ENCODE measurements at places on chromosomes 5 and 9.

DNA sequence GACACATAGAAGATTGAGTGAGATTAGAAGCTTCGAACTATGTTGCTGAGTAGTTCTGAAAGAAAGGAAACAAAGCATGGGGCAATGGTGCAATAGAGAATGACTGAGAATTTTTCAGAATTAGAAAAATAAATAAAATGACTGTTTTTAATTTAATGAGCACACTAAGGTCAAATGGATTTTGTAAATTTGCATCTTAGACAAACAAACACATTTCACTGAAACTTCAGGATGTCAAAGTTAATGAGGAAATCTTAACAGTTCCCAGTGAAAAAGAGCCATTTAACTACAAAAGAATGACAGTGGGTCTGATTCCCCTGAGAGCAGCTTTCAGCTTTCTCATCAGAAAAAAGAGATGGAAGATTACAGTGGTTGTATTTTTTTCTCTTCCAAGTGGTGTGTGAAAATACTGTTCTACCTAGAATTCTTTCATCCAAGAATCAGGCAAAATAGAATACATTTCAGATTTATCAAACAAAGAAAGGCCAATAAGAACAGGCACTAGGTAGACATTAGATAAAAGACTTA lies 591.9 kb downstream of the SEMA5A start:
- DNase-seq = no peak

- DNase-seq = no peak
Observed at GRCh38 chr5:143472576-143472975, 69.1 kb upstream of the NR3C1 start.

DNA sequence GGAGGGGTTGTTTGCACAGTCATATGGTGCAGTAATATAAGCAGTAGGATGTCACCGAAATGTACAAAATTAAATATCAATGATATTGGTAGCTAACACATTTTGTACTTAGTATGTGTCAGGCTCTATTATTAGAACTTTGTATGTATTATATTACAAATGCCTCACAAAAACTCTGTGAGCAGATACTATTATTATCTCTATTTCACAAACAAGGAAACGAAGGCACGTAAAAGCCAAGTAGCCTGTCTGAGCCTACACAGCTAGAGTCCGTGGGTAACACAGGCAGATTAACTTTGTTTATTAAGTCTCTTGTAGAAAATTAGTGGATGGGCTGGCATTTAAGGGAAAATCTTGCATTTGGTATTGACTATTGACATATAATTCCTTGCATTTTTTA lies 284.3 kb upstream of the DAB2 start:
- no peak for DNase-seq

DNA sequence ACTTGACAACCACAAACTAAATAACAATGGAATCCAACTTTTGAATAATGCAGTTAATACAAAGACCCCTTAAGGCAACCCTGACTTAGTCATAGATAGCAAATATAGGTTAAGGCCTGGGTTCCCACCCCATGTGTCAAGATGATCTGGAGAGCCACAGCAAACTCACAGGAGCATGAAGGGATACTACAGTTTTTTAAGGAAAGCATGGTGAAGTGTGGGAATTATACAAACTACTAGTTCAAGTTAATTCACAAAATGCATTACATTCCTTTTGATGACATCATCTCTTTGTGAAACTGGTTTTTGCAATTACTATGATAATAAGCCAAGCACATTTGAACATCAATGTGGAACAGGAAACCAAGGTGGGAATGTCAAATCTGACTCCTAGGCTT lies 50.6 kb downstream of the LHFPL2 start:
- no peak for DNase-seq

- no peak for DNase-seq
Observed at GRCh38 chr9:74036549-74037231, 460.4 kb upstream of the RORB start.

DNA sequence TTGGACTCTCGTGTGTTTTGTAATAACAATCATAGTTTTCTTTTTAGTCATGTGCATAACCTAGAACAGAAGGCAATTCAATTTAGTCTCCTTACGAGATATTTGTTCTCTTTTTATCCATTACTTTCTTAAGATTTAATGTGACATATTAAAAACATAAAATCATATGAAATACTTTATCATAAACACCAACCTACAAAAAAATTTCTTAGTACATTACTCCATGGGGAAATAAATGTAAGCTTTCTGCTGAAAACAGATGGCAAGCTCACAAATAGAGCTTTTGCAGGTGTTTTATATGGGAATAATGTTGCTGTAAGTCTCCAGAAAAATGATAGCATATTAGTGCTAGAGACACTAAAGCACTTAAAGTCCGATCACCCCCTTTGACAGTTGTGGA lies 1035.2 kb upstream of the ARRDC3 start:
- DNase-seq = no peak

DNA sequence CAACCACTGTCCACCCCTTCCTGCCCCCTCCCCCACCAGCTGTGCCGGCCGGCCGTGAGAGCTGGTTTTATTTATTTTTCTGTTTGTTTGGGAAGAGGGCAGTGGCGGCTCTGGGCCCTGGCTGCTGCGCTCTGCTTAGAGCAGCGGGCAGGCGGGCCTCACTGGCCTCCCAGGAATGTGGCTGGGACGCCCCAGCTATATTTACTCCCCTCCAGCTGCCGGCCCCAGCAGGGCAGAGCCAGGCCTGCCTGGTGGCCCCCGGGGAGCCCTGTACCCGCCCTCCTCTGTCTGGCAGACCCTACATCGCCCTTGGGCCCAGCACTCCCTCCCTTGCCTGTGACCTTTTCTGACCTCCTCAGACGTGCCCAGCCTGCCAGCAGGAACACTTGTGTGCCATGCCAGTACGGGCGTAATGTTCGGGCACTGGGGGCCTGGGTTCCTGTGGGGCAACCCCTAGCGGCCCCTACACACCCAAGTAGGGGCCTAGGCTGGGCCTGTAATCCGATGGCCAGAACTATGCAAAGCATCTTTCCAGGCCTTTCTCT lies 7.7 kb downstream of the CXXC5 start:
- no peak for DNase-seq

- no peak for DNase-seq
Observed at GRCh38 chr5:154849791-154850201, 607 bp downstream of the FAXDC2 start.

DNA sequence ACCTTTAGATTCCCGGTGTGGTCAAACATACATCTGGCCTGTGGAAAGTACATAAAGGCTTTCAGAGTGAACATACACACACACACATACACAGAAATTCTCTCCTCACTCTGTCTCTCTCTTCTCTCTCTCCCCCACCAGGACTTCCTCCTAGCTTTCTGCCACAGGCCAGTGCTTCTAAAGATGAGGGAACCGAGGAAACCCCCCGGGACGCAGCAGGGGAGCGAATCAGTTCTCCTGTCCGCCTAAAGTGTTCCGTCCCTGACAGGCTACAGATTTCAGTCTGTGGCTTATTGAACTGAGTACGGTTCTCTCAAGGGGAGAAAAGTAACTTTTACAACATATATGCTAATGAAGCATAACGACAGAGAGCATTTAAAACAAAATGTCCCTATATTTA lies 75.8 kb downstream of the MED27 start:
- no peak for DNase-seq

DNA sequence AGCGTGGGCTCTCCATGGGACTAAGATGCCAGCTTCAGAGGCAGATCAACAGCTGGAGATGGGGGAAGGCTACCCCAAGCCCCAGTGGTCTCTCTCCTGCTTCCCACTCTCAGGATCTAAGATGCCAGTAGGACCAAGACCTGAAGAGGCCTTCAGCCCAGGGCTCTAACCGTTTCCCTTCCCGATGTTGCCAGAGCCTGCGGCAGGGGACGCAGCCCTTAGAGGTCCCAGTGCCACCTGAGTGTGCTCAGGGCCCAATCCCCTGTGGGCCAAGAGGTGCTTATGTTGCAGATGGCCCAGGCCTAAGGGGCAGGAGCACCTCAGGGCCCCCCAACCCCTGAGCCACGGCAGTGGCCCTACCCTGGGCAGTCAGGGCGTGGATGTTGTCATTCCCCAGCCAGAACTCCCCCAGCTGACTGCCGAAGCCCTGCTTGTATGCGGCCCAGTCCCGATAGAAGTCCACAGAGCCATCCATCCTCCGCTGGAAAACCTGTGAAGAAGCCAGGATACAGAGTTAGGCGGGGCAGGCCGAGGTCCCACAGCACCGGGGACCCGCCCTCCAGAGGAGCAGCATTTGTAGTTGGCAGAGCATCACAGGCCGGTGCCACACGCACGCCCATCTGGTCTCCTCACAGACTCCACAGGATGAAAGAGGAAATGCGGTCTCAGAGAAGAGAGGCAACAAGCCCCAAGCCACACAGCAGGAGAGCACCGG lies 5.4 kb downstream of the FCN1 start:
- DNase-seq = no peak

DNA sequence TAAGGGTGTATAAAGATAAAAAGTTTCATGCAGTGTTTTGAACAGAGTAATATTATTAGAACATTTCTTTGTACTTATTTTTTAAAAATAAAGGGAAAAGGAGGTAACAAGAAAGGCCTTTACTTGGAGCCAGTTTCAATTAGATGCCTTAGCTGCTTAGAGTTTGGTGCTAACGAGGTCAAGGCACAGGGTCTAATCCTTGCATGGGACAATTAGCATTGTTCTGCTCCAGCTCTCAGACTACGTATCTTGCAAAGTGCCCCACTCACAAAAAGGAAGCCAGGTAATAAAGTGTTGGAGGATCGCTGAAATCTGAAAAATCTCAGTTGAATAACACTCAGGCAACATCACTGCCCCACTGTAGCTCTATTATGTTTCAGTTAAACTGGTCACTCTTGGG lies 2011.3 kb downstream of the EFNA5 start:
- DNase-seq = no peak

DNA sequence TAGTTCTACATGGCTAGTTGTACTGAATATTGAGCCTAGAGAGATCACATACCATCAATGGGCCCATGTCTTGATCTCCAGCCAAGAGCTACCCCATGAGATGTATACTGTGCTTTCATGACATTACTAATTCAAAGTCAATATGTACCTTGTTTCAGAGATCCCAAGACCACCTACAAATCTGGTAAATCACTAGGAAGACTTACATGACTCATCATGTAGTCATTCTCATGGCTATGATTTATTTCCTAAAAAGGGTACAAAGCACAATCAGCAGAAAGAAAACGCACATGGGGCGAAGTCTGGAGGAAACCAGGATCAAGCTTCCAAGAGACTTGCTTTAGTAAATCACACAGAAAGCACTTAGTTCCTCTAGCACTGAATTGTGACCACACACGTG lies 103.0 kb downstream of the PCSK5 start:
- no peak for DNase-seq

GRCh38 chr9:73916016-73916673 lies 581.0 kb upstream of the RORB start:
- no peak for DNase-seq

GRCh38 chr9:114177423-114178064 lies 22.2 kb downstream of the COL27A1 start:
- DNase-seq = no peak

DNA sequence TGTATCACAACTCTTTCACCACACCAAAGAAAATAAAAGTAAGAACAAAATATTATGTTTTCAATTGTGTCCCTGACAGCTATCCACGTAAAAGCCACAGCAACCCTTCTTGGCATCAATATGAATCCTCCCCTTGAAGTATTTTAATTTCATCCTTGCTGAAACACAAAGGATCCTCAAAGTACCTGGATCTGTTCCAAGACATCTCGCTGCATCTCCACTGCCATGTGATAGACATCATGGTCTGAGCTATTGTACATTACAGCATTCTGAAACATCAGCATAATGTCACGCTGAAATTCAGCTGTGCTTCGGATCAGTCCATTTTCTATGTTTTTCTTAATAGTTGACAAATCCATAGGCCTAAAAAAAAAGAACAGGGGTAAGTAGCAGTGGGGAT lies 17.7 kb downstream of the BRD8 start:
- DNase-seq = no peak

GRCh38 chr5:124504081-124504916 lies 242.1 kb downstream of the ZNF608 start:
- DNase-seq = no peak

DNA sequence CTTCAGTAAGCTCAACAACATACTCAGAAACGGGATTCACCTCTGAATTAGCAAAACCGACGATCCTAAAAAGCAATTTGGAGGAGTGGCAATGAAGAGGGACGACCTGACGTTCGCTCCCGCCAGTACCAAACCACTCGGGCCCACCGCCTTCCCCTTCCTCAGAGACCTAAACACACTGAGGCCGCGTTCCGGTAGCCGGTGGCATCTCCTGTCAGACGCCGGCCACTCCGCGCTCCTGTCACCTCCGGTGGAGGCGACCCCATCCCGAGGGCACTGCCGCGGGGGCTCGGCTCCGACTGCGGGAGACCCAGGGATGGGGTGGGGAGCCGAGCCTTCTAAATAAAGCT lies 617 bp downstream of the PPP6C start:
- DNase-seq = no peak

- DNase-seq = no peak
Observed at GRCh38 chr5:158621391-158621790, 478.3 kb downstream of the EBF1 start.

GRCh38 chr9:35769763-35770162 lies 15.7 kb upstream of the MSMP start:
- DNase-seq = no peak

DNA sequence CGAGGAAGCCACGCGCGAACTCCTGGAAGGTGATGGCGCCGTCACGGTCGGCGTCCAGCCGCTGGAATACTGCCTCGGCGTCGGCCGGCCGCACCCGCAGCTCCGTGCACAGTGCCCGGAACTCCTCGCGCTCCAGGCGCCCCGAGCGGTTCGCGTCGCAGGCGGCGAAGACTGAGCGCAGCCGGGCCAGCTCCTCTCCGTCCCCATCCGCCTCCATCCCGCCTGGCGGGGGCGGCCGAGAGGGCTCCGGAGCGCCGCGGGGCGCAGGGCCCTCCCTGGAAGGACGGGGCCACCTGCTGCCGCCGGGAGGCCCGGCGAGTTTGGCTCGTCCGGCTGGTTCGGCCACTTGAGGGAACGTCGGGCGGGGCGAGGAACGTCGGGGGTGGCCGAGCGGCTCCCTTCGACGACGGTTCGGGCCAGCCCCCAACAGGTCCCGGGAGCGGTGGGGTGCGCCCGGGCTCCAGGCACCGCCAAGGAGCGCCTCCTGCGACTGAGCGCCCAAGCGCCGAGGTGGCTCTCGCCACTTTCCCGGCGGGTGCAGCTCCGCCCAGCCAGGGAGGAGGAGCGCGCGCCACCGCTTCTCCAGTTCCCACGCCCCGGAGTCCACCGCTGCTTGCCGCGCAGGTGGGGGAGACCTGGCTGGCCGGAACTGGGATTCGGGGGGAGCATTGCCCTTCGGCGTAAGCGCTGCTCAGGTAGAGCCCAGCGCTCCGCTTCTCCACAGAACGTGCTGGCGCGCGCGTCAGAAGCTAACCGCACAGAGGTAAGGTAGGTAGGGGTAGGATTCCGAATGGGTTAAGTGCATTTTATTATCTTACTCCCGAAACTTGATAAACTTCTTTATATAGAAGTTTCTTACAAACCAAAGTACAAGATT lies at the start of gene RASEF:
Gene RASEF (minus strand): TSS at position 492 of the 877 bp plus-strand sequence. CDS start 275 bp downstream, at position 217.
- peak; percentile 57 for DNase-seq

DNA sequence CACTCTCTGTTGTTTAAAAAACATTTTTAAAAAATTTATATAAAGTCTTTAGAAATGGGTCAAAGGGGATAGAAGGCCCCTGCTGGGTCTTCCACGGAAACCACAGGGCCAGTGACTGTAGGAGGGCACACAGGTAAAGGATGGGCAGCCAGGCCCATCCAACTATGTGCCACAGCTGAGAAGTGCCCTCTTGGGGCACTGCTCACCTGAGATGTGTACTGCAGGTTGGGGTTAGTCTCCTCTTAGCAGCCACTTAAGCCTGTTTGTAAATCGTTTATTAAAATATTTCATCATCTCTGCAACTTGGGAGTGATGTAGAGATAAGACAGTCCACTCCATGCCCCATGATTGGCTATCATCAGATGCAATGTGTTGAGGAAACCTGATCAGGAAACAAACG lies 222.4 kb downstream of the DIRAS2 start:
- no peak for DNase-seq

- DNase-seq = no peak
Observed at GRCh38 chr9:71168418-71168817, 47.0 kb upstream of the TRPM3 start.

Data from NCI-H1092 (cell line).